ENCODE measurements at places on chromosomes 2 and 18.
A peak's percentile ranks its signal among the peaks of the same experiment; 100 is the strongest.

- no peak for DNase-seq
These were observed 22.7 kb downstream of the LBH start for GRCh38 chr2:30253873-30254684.

- DNase-seq: no peak
These were observed 9.4 kb upstream of the SPOPL start for GRCh38 chr2:138492160-138492559.

- no peak for DNase-seq
These were observed 75.9 kb downstream of the TMEM18 start for GRCh38 chr2:601387-601698.

DNA sequence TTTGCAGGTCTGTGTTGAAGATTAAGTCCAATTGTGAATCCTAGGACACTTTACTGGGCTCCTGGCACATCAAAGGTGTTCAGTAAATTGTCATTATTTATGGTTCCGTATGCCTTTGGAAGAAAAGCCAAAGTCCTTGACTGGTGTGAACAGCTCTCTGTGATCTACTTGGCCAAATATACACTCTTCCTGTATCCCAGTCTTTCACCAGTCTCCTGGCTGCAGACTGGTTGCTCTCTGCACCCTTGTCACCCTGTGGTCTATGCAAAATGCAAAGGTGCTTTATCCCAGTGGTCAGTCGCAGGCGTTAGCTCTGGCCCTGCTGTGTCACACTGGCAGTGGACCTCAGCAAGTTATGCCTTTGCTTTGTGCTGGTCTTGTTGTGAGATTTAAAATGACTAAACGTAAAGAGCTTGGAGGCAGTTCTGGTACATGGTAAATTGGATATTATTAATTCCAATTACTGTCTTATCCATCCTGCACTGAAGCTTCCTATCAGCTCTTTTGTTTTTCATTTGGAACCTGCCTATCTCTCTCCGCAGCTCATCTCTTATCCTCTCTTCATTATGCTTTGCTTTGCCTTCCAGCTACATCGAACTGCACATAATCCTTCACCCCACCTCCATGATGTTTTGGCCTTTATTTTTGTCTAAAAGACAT, 83.1 kb downstream of the MYO1B start:
- no peak for DNase-seq

DNA sequence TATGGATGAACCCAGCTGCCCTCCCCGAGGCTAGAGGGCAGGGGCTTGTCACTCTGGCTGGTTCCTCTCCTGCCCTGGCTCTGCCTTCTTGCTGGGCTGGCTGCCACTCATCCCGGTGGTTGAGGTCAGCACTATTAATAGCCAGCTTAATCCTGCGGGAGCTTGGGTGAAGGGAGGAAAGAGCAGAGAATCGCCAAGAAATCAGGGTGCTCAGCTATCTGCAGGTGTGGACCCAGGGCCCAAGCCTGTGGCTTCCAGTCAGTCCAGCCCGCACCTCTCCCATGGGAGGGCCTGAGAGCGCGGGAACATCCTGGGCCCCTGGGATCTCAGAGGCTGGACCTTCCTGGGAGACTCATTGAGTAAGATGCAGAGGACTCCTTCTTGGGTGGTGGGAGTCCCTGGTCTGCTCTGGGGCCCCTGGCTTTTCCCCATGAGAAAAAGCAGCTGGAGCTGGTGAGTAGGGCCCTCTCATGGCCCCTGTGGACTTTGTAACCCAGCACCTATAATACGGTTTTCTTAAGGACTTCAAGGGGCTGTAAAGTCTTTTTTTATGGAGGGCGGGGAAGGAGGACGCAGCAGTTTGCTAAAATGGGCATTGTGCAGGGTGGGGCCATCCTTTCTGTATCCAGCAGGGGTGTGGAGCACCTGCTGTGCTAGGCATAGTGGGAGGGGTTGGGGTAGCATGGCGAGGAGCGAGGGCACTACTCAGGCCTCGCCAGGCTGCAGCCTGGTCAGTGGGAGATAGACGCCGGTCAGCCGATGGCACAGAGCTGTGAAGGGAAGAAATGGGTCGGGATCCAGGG, 27.4 kb upstream of the CNNM3 start:
- no peak for DNase-seq

GRCh38 chr2:224687156-224687555, 29.0 kb downstream of the CCDC195 start:
- DNase-seq: no peak

DNA sequence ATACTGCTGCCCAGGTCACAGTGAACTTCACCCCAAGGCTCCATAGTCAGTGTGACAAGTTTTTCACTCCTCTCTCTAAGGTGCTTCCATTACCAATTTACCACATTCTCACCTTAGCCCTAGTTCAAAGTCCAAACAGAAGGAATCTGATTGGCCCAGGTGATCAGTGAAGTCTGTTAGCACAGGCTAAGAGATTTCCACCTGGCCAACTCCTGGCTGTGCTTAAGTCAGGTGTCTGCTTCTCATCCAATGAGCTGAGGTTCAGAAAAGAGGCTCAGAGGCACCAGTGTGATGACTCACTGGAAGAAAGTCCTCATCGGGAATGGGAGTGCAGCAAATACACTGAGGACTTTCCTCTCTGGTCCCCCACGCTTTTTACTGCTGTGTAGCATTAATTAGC, 164.4 kb upstream of the MGAT5 start:
- no peak for DNase-seq

DNA sequence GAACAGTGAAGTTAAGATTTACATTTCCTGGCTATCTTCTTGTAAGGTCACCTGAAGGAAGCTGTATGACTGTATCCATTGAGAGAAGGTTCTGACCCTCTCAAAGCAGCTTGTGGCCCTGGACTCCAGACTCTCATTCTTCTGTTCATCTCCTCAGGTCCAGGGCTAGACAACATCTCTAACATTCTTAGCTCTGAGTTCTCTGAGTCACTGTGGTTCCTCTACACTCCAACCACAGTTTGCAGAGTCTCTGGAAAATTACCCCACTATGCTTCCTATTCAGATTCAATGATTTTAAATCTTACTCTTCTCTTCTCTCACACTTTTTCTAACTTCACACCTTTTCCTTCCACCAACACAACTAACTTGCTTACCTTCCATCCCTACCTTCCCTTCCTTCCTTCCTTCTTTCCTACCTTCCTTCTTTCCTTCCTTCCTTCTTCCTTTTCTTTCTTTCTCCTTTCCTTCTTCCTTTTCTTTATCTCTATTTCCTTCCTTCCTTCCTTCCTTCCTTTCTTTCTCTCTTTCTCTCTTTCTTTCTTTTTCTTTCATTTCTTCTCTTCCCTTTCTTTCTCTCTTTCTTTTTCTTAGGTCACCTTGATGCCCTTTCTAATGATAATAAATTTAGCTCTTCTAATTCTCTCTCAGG, 824.3 kb upstream of the ZEB2 start:
- no peak for DNase-seq

- DNase-seq: peak; percentile 57
These were observed 3.2 kb downstream of the TEKT4 start for GRCh38 chr2:94874277-94874997.

- DNase-seq: no peak
These were observed 6.4 kb downstream of the RAB31 start for GRCh38 chr18:9714266-9715087.

DNA sequence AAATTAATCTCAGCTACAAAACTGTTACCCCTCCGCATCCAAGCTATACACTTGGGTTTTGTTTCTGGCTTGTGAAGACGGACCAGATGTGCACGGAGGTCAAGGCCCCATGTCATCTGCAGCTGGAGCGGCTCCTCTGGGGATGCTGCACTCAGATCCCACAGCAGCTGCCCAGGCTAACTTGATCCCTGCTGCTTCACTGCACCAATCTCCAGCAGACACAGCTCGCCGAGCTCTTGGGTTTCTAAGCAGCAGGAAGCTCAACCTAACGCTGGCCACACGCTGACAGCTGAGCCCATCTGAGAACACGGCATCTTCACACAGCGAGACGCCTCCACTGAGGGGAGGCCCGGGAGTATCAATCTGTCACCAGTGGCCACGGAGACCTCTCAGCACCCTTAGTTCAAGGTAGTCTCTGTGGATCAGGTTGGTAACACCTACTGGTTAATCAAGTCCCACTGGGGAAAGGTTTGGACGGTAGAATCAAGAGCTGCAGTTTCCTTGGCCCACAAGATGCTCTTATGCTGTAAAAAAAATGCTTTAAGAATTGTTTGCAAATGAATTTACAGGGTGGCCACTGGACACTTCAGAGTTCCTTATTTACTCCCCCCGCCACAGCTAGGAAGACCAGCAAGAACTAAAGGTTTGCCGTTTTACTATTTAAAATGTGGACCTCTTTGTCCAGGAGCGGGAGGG, 67.5 kb downstream of the EMILIN2 start:
- DNase-seq: no peak

DNA sequence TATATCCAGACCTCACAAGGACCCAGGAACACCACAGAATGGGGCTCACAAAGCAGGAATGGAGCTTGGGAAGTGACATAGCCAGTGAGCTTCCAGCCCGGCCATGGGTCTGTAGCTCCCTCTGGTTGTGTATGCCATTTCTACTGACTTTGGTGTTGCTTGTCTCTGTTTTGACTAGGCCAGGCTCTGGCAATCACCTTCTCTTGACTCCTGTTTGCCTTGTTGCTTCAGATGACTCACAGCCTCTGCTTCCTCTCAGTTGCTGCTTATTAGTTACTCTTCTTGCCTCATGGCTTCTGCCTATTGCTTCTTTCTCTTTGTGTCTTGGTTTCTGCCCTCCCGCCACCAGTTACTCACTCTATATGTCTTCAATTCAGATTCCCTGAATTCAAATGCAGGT, 15.8 kb upstream of the IER3IP1 start:
- no peak for DNase-seq

GRCh38 chr2:36741188-36741837, 44.8 kb downstream of the VIT start:
- no peak for DNase-seq

- DNase-seq: no peak
These were observed 354.8 kb upstream of the MEIS1 start for GRCh38 chr2:66080127-66080526.

GRCh38 chr2:232094883-232095282, 133.4 kb downstream of the DIS3L2 start:
- no peak for DNase-seq

DNA sequence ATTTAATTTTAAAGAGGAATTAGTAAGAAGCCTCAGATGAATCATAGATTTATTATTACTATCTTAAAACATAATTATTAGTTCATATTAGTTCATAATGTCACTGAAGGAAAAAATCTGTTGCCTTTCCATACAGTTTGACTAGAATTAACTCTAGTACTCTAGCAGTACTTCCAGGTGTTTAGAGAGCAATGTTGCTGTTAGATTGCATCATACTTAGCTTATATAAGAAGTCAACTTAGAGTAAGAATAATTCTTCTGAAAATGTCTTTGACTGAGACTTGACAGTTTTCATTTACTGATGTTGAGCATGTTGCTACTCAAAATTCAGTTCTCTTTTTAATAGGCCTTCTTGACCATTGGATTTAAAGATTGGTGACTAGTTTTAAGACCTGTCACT, 4.7 kb downstream of the RAB3GAP1 start:
- DNase-seq: no peak

- no peak for DNase-seq
These were observed 35.7 kb upstream of the KYNU start for GRCh38 chr2:142841788-142842187.

DNA sequence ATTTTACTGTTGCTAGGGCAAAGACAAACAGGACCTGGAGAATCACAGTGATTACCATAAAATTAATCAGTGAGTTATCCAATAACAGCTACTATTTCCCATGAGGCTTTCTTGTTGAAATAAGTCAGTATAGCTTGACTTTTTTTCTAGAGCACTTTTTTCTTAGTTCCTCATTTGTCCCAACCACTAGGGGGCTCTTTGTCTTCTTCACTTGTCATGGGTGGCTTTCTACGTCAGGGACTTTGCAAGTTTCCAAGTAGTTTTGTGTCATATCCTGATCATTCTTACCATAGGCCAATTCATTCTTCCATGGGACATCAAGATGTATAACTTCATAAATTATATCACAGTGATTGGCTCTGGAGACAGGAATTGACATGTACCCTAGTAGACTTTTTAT, 1019.6 kb upstream of the PIK3C3 start:
- no peak for DNase-seq

Data from activated CD4-positive, alpha-beta T cell treated with anti-CD3 and anti-CD28 coated beads, Interleukin-2, amount 50 U/mL, for 1 hour (primary cell).